ENCODE measurements at places on chromosomes 12 and 14. TPM values are rescaled to one million over a fixed set of nuclear protein-coding genes. Genes with fewer than 3 reads are reported as not detected.

Gene CDKL1
- 12.0 TPM for polyA plus RNA-seq

- no peak overlapping the region for H3K27ac ChIP-seq
- DNase-seq: peak; percentile 10
- no peaks in the 10 kb centered on the region for H3K36me3 ChIP-seq
- no peak overlapping the region for H3K4me3 ChIP-seq
Measured at GRCh38 chr12:83664650-83665049, 977.9 kb downstream of the TMTC2 start.

Gene CAPRIN2
- polyA plus RNA-seq: 51.7 TPM

Gene PLEKHH1
- polyA plus RNA-seq: 10.0 TPM

Gene MYF6
- polyA plus RNA-seq: 0.13 TPM

GRCh38 chr14:39383026-39383660 lies 49.1 kb downstream of the FBXO33 start:
- DNase-seq: no peak
- no peaks in the 10 kb centered on the region for H3K27me3 ChIP-seq

Gene CLEC7A
- polyA plus RNA-seq: 4.5 TPM

- no peaks in the 10 kb centered on the region for H3K27me3 ChIP-seq
- peaks cover 1% of the 10 kb centered on the region for H3K4me1 ChIP-seq
- no peak overlapping the region for H3K27ac ChIP-seq
- H3K4me3 ChIP-seq: no peak overlapping the region
Measured at GRCh38 chr14:97718886-97719442, 921.8 kb downstream of the VRK1 start.

GRCh38 chr12:12648951-12649650 lies 37.4 kb downstream of the CREBL2 start:
- no peaks in the 10 kb centered on the region for H3K4me1 ChIP-seq
- no peak for DNase-seq

- DNase-seq: no peak
- no peak overlapping the region for H3K27ac ChIP-seq
Measured at GRCh38 chr14:95939335-95939734, 62.7 kb downstream of the TUNAR start.

DNA sequence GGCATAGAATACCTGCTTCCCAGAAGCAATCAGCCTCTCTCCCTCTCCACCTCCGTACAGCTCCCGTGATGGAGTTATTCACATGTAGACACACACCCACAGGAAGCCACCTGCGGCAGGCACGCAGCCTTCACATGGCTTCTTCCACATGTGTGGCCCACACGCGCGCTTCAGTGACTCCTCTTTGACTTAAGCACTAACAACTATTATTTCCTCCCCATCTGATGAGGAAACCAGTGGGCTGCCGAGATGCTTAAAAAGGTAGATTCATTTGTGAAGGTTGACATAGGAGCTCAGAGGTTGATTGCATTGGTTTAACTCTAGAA lies 69.3 kb downstream of the PRMT8 start:
- H3K27me3 ChIP-seq: peaks cover 10% of the 10 kb centered on the region
- no peak for DNase-seq
- no peaks in the 10 kb centered on the region for H3K36me3 ChIP-seq
- H3K4me1 ChIP-seq: no peaks in the 10 kb centered on the region
- H3K4me3 ChIP-seq: no peak overlapping the region

GRCh38 chr12:46717868-46718267 lies 107.9 kb downstream of the SLC38A4 start:
- DNase-seq: no peak
- H3K4me1 ChIP-seq: no peaks in the 10 kb centered on the region

Gene CAPZA3
- polyA plus RNA-seq: 0.46 TPM

GRCh38 chr14:103696466-103697071 lies 18.7 kb downstream of the XRCC3 start:
- H3K27me3 ChIP-seq: no peaks in the 10 kb centered on the region
- peaks cover 42% of the 10 kb centered on the region for H3K4me1 ChIP-seq
- no peaks in the 10 kb centered on the region for H3K36me3 ChIP-seq
- no peak overlapping the region for H3K4me3 ChIP-seq

DNA sequence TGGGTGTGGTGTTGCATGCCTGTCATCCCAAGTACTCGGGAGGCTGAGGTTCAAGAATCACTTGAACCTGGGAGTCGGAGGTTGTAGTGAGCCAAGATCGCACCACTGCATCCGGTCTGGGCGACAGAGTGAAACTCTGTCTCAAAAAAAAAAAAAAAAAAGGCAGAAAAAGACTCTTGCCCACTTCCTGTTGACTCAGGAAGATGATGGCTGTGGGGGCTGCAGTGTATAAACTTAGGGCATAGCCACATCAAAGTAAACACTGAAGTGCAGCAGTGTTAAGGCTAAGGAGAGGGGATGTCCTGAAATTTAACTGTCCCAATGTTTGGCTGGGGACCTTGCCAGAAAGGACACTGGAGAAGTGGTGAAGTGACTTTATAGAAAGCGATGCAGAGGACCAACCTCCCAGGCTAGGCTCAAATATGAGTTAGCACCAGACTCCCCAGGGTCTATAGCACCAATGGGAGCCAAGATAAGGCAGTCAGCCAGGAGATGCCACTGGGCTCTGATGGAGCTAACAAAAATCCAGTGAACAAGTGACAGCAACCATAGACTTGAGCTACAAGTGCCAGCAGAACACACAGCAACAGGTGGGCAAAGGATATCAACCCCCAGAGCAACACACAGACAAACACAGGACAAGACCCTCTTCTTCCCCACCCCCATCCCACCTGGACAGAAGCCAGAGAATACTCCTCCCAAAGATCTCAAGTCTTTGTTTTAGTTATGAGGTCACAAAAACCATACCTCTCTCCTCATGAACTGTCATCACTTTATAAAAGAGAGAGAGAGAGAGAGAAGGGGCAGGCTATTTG lies 28.0 kb downstream of the NELL2 start:
- no peaks in the 10 kb centered on the region for H3K27me3 ChIP-seq
- H3K4me1 ChIP-seq: no peaks in the 10 kb centered on the region
- H3K36me3 ChIP-seq: no peaks in the 10 kb centered on the region

Measured in left lung (tissue), 14 donors.